Lower lobe of right lung (tissue), 2 donors: ENCODE measurements at places on chromosomes 2 and 18. TPM values are rescaled to one million over a fixed set of nuclear protein-coding genes. Genes with fewer than 3 reads are reported as not detected.

- DNase-seq, result no peak
Observed at GRCh38 chr2:219565130-219566080, 5.9 kb downstream of the OBSL1 start.

DNA sequence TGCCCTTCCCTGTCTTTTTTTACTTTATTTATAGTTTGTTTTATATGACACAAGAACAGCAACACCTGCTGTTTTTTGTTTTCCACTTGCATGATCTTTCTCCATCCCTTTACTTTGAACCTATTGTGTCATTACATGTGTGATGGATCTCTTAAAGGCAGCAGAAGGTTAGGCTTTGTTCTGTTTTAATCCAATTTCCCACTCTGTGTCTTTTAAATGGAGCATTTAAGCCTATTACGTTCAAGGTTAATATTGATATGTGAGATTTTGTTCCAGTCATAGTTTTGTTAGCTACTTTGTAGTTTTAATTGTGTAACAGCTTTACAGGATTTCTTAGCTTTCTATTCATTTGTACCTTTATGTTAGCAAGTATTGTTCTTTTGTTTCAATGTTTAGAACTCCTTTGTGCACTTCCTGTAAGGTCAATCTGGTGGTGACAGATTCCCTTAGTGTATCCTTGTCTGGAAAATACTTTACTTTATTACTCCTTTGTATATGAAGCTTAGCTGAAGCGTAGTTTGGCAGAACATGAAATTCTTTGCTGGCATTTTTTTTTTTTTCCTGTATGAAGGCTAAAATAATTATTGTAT lies 1443.0 kb upstream of the LRRTM1 start:
- no peak for DNase-seq

MARCHF4 gene
- total RNA-seq, result 0.12 TPM

GGCX gene
- 62.2 TPM for total RNA-seq

CD8B2 gene
- total RNA-seq, result 0.21 TPM

- peak; percentile 92 for DNase-seq
Observed at GRCh38 chr2:174341293-174341994, 6.7 kb downstream of the SP9 start.

- DNase-seq, result no peak
Observed at GRCh38 chr18:24016643-24017042, 2.1 kb downstream of the TTC39C start.

- no peak for DNase-seq
Observed at GRCh38 chr2:20723543-20723942, 56.6 kb downstream of the GDF7 start.

DNA sequence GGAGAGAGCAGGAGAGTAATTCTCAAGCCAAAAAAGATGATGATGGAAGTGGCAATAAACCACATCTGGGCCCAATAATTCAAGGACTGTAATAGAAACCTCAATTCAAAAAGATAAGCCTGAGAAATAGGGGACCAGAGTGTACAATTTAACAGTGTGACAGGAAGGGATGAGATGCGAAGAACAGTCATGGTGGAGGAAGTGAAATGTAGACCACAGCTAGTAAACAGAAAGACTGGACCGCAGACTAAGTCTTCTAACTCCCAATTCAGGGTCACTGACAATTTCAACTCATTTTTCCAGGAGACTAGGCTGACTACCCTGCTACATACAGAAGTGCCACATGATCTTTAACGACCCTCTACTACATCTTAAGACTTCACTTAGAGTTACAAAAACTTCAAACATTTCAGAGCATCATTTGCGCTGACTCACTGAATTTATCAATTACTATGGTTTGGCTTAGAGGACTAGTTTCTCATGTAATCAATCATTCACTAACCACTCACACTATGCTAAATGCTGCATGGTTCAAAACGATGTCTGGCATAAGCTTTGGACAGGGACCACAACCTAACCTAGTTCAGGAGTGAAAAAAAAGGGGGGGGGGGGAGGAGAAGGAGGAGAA lies 9.0 kb downstream of the CUL3 start:
- no peak for DNase-seq

PRR30 gene
- total RNA-seq, result not detected
